ENCODE measurements at places on chromosomes 16 and 17. TPM values are rescaled to one million over a fixed set of nuclear protein-coding genes. Genes with fewer than 3 reads are reported as not detected.
A peak's percentile ranks its signal among the peaks of the same experiment; 100 is the strongest.

DNA sequence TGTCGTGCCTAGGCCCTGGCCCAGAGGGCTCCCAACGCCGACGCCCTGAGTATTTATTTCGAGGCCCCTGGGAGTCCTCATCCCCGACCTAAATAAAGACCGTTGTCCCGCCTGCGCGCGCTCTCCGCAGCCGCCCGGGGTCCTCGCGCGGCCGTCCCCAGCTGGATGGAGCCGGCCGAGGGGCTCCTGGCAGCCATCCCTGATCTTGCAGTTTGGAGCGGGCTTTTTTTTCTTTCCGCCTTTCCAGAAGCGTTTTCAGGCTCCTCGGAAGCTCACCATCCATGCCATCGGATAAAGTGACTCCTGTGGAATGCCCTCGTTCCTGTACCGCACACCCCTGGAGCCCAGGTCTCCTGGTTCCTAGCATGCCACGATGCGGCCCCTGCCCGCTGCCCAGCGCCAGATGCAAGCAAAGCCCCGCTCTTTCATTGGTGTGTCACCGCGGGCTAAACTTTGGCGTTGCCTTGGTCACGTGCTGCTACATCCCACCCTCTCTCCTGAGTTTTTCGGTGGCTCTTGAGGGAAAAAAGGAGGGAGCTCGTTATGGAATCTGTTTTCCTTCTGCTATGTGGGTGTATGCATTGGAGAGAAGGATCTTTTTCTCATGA, 716 bp downstream of the TMEM94 start:
- DNase-seq: no peak

DNA sequence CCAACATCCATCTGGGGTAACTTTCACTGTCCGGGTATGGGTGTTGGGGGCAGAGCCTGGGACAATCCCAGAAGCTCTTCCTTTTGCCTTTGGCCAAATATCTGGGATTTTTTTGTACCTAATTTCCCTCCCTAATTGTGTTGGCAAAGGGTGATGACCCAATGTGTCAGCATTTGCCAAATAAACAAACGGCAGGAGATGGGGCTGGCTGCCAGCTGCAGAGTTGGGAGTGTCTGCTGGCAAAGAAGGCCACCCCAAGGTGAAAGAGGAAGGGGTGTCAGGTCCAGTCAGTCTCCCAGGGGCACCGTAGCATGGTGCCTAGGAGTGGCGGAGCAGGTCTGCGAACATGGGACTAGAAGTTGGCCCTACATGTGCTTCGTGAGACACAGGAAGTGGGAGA, 73.0 kb downstream of the SLC6A2 start:
- DNase-seq: no peak

- peak; percentile 51 for DNase-seq
These were observed 51.8 kb downstream of the LYRM1 start for GRCh38 chr16:20952139-20952920.

The SLC6A2 gene
- total RNA-seq: 0.26 TPM

DNA sequence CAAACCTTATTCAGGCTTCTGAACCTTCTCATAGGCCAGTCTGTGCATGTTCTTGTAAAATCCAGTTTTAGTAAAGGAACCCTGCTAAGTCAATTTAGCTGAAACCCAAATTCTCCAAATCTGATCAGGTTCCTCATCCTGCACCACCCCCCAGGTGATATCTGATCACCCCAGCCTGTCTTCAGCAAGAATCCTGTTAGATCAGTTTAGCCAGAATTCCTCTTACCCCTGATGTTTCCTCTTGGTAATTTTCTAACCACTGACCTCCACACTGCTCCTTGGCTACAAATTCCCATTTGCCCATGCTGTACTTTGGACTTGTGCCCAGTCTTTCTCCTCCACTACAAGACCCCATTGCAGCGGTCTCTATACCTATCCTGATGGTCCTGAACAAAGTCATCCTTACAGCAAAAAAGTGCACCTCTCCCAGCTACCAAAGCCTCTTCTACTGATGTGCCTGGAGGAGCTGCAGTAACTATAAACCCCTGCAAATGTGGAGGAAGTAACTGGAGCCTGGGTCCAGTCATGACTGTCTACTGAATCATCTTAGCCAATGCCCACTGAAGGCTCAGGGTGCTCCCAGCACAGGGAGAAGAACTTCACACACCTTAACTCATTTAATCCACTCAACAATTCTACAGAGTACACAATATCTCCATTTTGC, 23.8 kb downstream of the TEX14 start:
- DNase-seq: peak; percentile 79

DNA sequence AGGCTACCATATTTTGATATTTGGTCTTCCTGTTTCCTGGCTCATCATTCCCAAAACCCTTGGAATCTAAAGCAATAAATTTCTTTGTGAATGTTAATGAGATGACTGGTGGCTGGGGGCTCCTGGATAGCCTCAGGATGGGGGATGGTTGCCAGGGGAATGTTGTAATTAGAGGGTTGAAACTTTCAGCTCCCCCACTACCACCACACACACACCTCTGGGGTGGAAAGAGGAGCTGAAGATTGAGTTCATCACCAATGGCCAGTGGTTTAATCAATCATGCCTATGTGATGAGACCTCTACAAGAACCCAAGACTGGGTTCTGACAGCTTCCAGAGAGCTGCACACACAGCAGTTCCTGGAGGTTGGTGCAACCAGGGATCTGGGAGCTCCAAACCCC, 59.1 kb downstream of the HS3ST3A1 start:
- DNase-seq: no peak

- DNase-seq: no peak
These were observed 4.1 kb downstream of the BICDL2 start for GRCh38 chr16:3032624-3033023.

DNA sequence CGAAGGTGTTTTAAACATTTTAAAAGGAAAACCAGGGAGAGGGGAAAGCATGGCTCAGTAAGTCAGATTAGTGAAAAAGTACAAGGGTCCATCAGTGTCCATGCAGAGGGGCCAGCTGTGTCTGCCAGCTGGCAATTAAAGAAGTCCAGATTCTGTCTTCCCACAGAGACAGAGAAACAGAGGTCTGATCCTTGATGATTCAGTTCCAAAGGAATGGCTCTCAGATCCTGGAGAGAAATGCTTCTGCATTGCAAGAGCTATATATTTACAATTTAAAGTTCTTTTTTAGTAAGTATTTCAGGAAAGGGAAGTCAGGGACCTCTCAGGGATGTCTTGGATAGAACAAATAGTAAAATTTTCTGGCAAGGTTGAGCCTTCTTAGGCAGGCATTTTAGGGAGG, 56.2 kb downstream of the HSD17B2 start:
- DNase-seq: peak; percentile 53

DNA sequence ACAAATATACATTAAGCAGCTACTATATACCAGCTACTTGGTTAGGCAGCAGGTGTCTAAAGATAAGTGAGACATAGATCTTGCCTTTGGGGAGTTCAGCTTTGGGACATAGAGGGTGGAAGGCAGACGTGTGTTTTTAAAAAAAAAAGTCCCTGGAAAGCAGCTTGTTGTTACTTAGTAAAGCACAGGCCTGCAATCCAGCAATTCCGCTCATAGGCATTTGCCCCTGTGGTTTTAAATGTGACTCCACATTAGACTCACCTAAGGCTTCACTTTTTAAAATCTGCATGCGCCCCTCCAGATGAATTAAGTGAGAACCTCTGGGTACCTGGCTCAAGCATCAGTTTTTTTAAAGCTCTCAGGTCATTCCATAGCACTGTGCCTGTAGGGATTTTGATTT, 7.2 kb upstream of the MLYCD start:
- no peak for DNase-seq

GRCh38 chr16:80806289-80806688, 1.9 kb upstream of the CDYL2 start:
- no peak for DNase-seq

Measured in bronchial epithelial cell (primary cell).